Daoy (cell line): ENCODE measurements at places on chromosomes 7 and 10. TPM values are rescaled to one million over a fixed set of nuclear protein-coding genes. Genes with fewer than 3 reads are reported as not detected.
A peak's percentile ranks its signal among the peaks of the same experiment; 100 is the strongest.

NCAPG2 gene
- total RNA-seq = 57.2 and 60.1 TPM in 2 replicates

SYNPO2L gene
- not detected in 2 replicates for total RNA-seq

EGR2 gene
- 1.4 and 3.1 TPM in 2 replicates for total RNA-seq

DNA sequence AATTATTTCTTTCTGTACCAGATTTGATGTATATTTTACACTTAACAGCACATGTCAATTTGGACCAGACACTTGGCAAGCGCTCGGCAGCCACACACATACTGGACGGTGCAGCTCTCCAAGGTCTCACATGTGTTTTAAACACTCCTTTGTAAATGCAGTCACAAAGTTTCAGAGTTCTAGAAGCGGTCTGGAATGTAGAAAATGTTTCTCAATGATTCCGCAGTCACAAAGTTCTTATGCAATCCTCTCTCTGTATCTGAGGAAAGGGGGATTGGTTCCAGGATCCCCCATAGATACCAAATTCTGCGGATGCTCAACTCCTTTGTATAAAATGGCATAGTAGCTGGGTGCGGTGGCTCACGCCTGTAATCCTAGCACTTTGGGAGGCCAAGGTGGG, 253.0 kb upstream of the GRB10 start:
- no peak for DNase-seq

GRCh38 chr7:23106823-23107663, 1.5 kb downstream of the KLHL7 start:
- no peak for DNase-seq

DNA sequence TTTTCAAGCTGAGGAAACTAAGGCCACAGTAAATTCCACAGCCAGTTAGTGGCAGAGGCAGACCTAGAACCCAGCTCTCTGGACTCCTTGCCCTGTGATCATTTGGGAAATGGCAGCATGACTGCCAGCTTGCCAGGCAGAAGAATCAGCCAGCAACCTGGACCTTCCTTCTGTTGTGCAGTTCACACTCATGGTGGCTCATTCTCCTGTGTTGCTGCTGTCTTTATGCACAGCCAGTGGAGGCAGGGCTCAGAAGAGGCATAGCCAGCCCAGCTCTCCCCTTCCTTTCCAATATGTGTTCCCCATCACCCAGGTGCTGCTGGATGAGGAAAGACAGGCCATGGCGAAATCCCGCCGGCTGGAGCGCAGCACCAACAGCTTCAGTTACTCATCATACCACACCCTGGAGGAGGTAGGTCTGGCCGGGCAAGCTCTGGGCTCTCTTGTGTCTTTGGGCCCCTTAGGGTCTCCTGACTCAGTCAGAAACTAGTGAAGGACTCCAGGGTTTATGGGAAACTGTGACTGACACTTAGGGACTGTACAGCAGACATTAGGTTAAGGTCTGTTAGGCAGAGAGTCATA, 14.8 kb downstream of the CPA5 start:
- no peak for DNase-seq

- no peak for DNase-seq
These were observed 181.1 kb downstream of the TNS3 start for GRCh38 chr7:47400741-47401206.

GRCh38 chr10:33975481-33975880, 641.0 kb upstream of the NRP1 start:
- no peak for DNase-seq

KIAA1549 gene
- 1.8 and 2.0 TPM in 2 replicates for total RNA-seq

NME8 gene
- not detected in 2 replicates for total RNA-seq

FLNC gene
- 67.5 and 81.1 TPM in 2 replicates for total RNA-seq

BEND7 gene
- total RNA-seq = 8.0 and 9.9 TPM in 2 replicates

- no peak for DNase-seq
These were observed 13.6 kb downstream of the SUMF2 start for GRCh38 chr7:56077681-56078080.

DNA sequence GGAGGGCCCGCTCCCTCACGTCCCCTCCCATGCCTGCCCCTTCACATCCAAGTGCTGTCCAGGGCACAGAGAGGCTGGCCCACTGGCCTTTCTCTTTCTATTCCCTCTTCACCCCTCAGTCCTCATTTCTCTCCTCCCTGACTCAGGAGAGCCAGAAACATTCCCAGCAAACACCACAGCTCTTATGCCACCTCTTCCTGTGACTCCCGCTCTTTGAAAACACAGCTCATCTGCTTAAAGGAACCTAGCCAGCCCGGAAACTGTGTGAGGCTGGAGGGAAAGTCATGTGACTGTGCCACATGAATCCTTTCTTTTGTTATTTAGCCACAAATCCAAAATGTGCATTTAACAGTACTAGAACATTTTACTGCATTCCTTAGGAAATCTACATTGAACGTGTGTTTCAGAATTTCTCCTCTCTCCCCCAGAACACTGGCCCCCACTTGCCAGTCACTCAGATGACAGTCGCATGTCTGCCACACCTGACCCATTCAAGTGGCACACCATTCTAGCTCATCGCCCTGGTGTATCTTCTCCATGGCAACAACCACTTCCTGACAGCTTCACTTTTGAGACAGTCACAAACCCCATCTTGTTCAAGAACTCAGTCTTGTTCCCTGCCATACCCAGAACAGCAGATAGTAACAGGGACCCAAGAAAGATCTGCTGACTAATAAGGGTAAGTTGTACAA, 42.8 kb downstream of the GRB10 start:
- peak; percentile 50 for DNase-seq

DNA sequence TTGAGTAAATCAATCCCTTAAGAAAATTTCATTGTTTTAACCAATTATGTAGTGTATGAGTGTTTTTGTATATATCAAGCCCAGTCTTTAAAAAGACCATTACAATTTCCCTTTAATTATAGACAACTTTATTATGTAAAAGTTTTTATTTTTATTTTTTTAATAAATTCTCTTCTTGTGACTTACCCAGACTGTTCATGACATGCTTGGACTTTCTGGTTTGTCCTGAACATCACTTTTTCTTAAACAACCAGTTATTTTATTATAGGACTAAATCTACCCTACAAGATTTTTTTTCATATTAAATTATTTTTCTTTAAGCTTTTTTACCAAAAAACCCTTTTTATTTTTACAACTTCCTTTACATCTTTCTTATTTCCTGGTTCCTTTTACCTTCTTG, 410.4 kb downstream of the ATRNL1 start:
- DNase-seq = no peak

GRCh38 chr10:14758994-14759664, 15.6 kb downstream of the FAM107B start:
- peak; percentile 13 for DNase-seq

DNA sequence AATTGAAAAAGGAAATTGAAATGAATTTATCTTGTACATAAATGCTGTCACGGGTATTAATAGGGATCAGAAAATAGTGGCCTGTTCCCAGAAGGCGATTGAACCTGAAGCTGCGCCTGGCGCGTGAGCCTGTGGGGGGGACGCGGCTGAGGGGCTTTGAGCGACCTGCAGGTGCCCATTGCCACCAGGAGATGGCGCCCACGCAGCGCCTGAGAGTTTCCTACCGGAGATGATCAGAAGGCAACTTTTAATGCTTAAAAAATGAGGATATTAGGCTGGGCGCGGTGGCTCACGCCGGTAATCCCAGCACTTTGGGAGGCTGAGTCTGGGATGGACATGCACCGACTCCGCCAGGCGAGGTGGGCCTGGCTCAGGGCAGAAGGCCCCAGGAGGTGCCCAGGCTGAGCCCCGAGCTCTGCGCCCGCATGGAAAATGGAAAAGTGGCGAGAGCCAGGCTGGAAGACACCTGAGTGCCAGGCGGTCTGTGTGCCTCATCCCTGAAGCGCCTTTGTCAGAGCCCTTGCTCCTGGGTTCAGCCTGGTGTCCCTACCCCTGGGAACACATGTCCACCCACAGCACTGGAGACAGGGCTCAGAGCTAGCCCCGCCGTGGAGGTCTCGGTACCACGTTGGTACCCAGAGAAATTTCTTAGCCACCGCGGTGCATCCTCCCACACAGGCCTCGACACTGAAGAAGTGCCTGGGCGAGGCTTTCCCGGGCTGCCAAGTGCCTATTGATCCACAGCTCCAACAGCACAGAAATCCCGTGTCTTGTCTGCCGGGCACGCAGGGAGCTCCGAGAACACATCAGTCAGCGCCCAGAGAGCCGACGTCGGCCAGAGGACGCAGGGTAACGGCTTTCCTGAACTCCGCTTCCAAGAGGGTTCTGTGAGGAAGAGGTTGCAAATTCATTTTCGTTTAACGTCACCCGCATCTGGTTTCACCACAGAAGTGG, 117.4 kb downstream of the INPP5A start:
- DNase-seq = peak; percentile 67

GIMAP8 gene
- total RNA-seq = not detected in 2 replicates

FFAR4 gene
- total RNA-seq = not detected in 2 replicates

DNA sequence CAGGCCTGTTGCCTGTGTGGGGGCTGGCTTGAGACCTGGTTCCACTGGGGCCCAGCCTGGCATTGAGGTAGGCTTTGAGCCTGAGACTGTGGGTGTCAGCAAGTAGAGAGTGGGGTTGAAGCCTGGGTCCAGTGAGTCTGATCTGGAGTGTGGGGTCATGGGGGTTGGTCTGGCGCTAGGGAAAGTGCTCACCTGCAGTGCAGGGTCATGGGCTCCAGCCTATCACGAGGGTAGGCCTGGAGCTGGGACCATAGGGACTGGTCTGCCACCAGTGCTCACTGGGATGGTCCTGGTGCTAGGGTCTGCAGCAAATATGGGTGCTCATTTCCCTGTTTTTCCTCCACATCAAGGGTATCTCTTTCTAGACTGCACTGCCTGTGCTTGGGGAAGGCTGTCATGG, 95.4 kb upstream of the KLF14 start:
- no peak for DNase-seq

DOCK1 gene
- total RNA-seq = 16.4 and 19.1 TPM in 2 replicates

DNA sequence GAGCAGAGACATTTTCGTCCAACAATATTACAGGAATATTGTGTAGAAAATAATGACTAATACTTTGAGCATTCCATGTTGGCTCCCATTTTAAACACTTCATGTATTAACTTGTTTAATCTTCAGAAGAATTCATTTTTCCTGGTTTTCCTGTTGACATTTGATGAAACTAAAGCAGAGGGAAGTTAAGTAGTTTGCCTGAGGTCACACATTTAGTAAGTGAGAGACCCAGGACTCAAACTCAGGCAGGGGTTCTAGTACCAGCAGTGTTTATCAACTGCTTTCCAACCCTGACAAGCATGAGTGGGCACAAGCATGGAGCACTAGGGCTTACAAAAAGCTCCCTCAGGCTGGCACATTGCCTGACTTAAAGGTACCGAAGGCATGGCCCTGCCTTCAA, 719.1 kb downstream of the AUTS2 start:
- DNase-seq = no peak

GRCh38 chr7:131370523-131370968, 42.9 kb downstream of the MKLN1 start:
- peak; percentile 75 for DNase-seq

FBXL13 gene
- 3.1 and 8.3 TPM in 2 replicates for total RNA-seq
